Motor neuron (in vitro differentiated cells): ENCODE measurements at places on chromosomes 2 and 18.

DNA sequence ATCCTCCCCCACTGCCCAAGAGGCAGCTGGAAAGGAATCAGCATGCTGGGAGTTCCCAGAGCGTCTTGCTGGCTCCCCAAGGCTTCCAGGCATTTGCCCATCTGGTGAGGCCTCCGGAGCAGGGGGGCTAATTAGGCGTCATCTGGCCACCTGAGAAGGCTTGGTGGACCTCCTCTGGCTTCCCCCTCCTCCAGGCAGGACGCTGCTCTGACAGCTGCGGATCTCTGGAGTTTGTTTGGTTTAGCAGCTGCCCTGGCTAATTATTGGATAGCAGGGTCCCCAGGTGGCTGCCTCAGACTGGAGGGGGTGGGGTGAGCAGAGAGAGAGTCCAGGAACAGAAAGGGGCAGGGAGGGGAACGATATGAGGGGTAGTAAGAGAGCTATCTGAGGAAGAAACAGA, 425.2 kb upstream of the MEX3C start:
- no peak for ATAC-seq

DNA sequence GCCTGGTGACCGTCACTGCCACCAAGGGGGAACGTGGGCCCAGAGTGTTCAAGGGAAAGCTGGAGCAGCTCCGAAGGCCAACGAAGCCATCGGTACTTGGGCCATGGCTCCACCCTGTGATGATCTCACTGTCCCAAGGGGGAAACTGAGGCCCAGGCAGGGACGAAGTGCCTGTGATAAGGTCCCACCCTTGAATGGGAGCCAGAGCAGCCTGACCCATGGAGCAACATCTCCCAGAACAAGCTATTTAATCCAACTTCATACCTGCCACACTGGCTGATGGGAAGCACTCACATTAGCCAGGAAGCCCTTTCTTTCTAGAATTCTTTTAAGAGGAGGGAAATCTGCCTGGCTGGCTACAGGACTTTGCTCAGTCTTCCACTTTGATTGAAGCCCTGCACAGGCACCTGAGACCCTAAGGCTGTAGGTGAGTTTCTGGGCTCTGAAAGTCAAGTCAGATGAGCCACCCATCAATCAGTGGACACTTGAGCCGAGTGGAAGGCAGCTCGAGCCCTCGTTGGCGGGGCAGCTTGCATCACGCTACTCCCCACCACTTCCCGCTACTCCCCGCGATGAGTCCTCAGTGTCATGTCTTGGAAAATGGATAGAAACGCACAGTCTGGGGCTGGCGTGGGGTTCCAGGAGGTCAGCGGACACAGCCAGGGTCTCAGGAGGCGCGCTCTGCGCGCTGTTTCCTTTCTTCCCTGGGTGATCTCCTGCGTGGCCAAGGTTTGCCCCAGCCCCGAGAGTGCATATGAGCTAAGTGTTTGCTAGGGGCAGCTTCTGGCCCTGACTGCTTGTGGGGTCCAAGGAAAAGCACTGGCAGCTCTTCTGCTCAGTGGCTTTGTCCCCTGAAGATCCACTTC, 2.5 kb upstream of the HS6ST1 start:
- ATAC-seq = no peak

DNA sequence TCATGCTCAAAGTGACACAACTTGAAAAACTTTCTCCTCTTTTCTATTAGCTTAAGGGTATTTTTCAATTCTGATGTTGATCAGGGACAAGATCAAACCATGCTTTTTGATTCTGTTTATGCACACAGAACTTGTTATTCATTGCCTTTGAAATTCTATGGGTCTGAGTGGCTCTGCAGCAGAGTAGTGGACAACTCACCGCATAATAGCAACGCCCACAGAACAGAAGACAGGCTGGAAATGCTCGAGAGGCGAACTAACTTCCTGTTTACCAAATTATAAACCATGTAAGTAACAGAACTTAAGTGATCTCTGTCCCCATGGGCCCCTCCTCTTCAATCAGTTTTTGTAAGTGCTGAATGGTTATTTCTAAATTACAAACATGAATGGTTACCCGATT, 131.2 kb downstream of the CBLN2 start:
- ATAC-seq = no peak

- no peak for ATAC-seq
Observed at GRCh38 chr2:64812285-64812684, 158.6 kb upstream of the SERTAD2 start.

- no peak for ATAC-seq
Observed at GRCh38 chr2:84959095-84959565, 11.8 kb upstream of the KCMF1 start.

GRCh38 chr2:142973160-142973821, 95.8 kb downstream of the KYNU start:
- ATAC-seq = no peak

DNA sequence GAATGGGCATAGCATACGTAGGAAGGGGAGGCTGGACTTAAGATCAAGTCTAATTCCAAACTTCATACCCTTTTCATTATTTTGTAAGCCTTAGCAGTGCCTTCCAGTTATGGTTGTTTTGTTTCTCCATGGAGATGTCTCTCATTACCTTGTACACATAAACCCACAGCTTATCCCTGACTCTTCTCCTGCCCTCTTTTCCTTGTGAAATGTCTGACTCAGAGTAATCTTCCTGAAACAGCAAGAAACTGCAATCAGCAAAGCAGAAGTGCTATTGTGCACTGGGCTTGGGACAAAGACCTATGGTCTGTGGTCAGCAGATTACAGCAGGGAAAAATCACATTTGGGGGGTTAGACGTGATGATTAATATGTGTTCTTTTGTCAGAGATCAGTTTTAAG, 176.7 kb downstream of the IKZF2 start:
- ATAC-seq = peak; percentile 27

DNA sequence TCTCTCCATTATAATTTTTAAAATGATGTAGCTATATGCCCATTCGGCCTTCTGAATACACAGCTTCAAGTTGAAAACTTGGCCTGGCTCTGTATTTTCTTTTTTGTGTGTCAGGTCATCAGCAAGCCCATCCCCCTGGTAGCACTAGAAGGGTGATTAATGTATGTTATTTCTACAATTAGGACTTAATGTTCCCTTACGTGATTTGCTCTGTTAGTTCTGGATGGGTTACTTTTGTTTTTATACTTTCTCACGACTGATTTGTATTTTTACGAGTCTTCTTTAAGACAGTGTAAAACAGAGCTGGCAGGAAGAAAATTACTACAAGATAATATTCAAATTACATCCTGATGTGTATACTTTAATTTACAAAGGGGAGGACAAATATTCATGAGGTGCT, 88.4 kb upstream of the RGPD4 start:
- ATAC-seq = no peak

GRCh38 chr2:17101596-17101995, 416.6 kb downstream of the RAD51AP2 start:
- no peak for ATAC-seq

GRCh38 chr2:173822889-173823542, 142.2 kb downstream of the SP3 start:
- no peak for ATAC-seq

GRCh38 chr2:164560902-164561301, 60.4 kb downstream of the GRB14 start:
- no peak for ATAC-seq

DNA sequence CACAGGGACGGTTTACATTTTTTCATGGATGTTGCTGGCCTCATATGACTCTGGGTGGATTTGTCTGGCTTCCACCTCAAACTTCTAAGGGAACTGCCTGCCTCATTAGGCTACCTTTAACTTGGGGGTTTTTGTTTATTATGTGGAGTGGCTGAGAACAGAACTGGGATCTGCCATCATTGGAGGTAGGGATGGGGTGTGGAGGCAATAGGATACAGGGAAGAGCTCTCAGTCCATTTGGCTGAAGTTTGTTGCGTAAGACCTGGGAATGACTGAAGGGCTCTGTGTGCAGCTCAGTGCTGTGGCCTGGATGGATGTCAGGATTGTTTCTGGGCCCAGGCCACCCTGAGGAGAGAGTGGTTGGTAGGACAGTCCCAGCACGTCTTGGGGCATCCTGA, 31.2 kb downstream of the ASB1 start:
- peak; percentile 12 for ATAC-seq

DNA sequence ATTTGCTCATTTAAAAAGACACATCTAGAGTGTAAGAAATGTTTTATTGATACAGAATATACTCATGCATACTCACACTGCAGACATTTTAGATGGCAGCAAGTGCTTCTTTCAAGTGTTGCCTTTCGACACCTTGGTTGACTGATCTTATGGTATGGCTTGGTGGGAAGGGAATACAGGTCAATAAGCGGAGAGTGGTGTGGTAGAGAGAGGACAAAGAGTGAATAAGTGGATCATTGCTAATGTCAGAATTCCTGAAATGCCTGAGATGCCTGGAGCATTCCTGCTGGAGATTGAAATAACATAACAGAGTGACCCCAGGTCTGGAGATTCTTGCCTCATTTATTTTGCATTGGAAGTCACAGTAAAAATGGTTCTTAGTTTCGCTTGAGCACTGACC, 76.7 kb downstream of the RND3 start:
- ATAC-seq = no peak

DNA sequence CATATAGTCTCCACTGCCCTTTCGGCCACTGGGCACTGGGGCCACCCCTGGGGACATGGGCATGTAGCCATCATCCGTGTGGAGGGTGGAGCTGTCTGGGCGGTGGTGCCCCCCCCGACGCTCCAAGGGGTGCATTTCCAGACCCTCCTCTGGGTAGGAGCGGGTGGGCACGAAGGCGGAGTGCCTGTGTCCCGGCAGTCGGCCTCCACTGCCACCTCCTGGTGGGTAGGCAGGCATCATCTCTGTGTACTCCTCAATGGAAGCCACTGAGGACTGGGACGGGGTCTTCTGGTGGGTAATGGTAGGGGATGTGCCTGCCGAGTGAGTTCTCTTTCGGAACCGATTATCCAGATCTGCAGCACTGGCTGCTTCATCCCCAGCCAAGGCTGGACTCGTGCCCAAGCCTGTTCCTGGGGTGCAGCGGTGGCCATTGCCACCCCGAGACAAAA, 2.8 kb downstream of the IRS1 start:
- ATAC-seq = peak; percentile 4

DNA sequence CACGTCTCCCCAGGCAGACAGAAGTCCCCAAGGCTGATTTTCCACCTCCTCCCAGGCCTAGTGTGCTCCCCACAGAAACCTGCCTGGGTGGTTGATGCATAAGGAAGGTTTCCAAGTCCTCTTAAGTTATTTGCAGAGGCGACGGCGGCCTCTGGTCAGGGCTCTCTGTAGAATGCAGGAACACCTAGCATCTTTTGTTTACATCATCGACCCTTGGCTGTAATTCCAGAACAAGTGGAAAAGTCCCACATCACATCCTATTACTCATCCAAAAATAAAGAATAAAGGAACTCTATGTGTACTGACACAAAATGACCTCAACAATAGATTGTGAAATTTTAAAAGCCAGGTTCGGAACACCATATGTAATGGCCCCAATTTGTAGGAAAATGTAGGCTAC, 211.1 kb downstream of the ALPK2 start:
- no peak for ATAC-seq

- no peak for ATAC-seq
Observed at GRCh38 chr18:63820694-63821093, 45.5 kb downstream of the SERPINB7 start.

DNA sequence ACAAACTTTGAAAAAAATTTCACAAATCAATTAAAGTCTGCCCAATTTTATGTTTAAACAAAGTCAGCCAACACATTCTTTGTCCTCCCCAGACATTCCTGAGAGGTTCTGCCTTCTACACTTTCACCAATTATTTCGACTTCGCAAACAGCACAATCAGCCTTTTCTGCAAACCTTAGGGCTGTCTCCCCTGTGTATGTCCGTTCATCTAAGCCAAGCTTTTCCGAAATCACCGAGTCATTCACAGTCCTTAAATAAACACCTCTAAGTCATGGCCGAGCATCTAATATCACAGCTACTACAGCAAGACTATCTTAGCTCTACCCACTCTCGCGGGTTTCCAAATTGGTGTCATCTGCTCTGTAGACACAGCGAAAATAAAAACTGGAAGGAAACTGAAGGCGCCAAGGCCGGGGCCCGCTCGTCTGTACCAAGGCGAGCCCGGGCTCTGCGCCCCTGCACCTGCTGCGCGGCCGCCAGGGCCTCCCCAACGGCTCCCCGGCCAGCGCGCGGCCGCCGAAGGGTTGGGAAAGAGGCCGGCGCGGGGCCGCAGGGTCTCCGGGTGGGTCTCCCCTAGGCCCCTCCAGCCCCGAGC, 730 bp downstream of the ODC1 start:
- no peak for ATAC-seq

DNA sequence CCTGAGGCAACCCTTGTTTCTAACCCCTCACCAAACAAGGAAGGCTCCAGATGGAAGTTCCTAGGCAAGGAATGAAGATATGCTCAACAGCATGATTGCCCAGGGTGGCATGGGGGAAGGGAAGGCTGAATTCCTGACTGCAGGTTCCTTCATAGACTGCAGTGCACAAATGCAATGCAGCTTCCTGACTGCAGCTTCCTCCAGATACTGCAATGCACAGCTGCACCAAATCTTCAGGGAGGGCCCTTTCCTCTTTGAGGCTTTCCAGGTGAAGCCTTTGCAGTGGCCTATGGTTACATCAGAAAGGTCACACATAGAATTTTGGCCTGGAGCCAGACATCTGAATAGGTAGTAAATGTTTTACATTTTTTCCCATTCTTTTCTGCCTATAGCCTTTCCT, 58.8 kb upstream of the DYNAP start:
- no peak for ATAC-seq

DNA sequence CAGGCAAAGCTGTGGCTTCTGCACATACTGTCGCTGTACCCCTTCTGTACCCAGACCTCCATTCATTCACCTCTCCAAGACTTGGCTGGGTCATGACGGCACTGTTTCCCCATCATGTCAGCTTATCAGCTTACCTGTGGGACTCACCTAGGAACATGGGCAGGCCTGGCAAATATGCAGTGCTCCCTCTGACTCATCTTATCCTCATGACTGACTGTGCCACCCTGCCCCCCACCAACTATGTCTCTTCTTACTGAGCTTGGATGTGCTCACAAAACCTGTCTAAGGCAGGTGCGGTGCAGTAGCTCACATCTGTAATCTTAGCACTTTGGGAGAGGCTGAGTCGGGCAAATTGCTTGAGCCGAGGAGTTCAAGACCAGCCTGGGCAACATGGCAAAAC, 152.4 kb downstream of the MGAT5 start:
- no peak for ATAC-seq

GRCh38 chr2:229920011-229920641, 1.7 kb downstream of the TRIP12 start:
- no peak for ATAC-seq

DNA sequence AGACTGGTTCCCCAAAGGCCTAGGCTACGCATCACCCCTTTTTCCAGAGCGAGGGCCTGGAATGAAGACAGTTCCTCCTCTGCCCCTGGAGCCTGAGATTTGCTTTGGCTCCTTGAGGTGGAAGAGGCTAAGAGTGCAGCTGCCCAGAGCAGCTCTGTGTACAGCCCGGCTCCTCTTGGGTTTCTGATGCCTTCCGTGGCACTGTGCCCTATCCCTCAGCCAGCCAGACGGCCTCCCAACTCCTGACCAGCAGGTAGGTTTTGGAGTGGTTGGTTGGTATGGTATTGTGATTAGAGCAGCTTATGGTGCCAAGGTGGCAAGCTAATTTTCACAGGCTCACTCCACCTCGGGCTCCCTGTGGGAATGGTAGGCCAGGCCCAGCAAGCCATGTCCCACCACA, 112.2 kb downstream of the TANC1 start:
- no peak for ATAC-seq
